Activated CD4-positive, alpha-beta T cell treated with anti-CD3 and anti-CD28 coated beads, Interleukin-2, amount 10 ng/mL, durations not matched to agents 7 days and 5 days (primary cell): ENCODE measurements at places on chromosomes 12 and 14. TPM values are rescaled to one million over a fixed set of nuclear protein-coding genes. Genes with fewer than 3 reads are reported as not detected.

GRCh38 chr12:50528800-50529199 is 24.0 kb downstream of the DIP2B start:
- H3K4me1 ChIP-seq: peaks cover 48% of the 10 kb centered on the region
- H3K4me3 ChIP-seq: peak overlapping the region; percentile 13
- peaks cover 32% of the 10 kb centered on the region for H3K36me3 ChIP-seq
- H3K27me3 ChIP-seq: no peaks in the 10 kb centered on the region

The RERG gene
- 0.21 TPM for total RNA-seq

The SLC39A2 gene
- 0.25 TPM for total RNA-seq

GRCh38 chr14:104924421-104925213 is at the start of gene PLD4:
Gene PLD4 (plus strand): TSS chr14:104924879. CDS start chr14:104927141, 2,262 bp downstream.
- H3K36me3 ChIP-seq: no peaks in the 10 kb centered on the region
- peaks cover 7% of the 10 kb centered on the region for H3K27me3 ChIP-seq
- H3K4me3 ChIP-seq: no peak within 1 kb of the TSS
- H3K4me1 ChIP-seq: no peaks in the 10 kb centered on the region

The NUMB gene
- total RNA-seq: 49.6 TPM

The HOXC10 gene
- total RNA-seq: not detected

DNA sequence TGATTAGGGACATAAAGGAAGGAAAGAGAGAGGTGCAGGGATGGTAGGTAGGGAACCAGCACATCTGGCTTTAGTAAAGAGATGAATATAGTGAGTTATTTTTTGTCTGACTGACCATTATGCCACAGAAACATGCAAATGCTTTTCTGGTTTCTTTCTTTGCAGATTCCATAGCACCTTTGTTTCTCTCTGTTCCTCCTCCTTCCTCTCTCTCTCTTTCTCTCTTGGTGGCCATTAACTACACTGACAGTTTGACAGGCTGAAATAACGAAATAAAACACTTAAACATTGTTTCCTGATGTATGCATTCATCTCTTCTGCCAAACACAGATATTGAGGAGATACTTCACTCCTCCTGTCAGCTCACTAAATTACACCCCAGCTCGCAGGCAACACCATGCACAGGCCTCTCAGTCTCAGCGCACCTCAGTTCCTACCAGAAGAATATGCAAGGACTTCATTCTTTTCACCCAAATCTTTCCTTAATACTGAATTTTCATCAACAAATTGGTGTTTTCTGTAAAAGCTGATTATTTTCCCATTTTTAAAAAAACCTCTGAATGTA is 406.9 kb upstream of the SOX5 start:
- H3K4me1 ChIP-seq: no peaks in the 10 kb centered on the region
- H3K4me3 ChIP-seq: no peak overlapping the region
- DNase-seq: no peak
- no peaks in the 10 kb centered on the region for H3K27me3 ChIP-seq
- no peaks in the 10 kb centered on the region for H3K36me3 ChIP-seq

The TMEM229B gene
- total RNA-seq: 25.1 TPM

GRCh38 chr14:74211945-74212580 is 27.2 kb upstream of the VSX2 start:
- DNase-seq: no peak
- no peaks in the 10 kb centered on the region for H3K36me3 ChIP-seq
- H3K4me3 ChIP-seq: no peak overlapping the region
- H3K27me3 ChIP-seq: peaks cover 9% of the 10 kb centered on the region
- no peaks in the 10 kb centered on the region for H3K4me1 ChIP-seq

GRCh38 chr12:17793854-17794253 is 296.1 kb downstream of the RERGL start:
- H3K27ac ChIP-seq: no peak overlapping the region
- H3K4me3 ChIP-seq: no peak overlapping the region
- no peak for DNase-seq
- H3K27me3 ChIP-seq: no peaks in the 10 kb centered on the region
- H3K4me1 ChIP-seq: no peaks in the 10 kb centered on the region

DNA sequence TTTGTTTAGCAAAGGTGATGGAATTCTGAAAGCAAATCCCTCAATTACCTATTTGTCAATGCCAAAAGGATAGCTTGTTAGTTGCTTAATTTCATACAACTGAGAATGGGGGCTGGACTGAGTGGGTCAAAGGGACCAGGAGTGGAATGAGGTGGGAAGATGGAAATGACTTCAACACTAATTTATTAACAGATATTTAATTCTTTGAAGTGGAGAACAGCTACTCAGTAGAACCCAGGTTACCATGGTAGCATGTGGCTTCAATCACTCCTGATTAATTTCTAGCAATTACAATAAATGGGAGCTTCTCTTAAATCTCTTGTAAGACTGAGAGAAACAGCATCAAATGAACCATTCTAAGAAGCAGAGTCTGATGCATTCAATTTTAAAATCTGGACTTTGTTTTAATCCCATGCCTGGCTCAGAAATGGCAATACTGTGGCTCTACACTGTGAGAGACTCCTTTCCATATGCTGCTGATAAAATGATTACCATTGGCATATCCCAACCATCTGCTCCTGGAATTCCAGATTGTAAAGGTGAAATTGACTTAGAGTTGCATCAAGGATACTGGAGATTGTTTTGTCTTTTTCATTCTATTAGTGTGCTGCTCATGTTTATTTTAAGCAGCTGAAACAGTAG is 607.8 kb downstream of the SNAPC1 start:
- DNase-seq: no peak
- no peaks in the 10 kb centered on the region for H3K27me3 ChIP-seq
- no peak overlapping the region for H3K4me3 ChIP-seq

- H3K4me1 ChIP-seq: peaks cover 9% of the 10 kb centered on the region
- no peak overlapping the region for H3K27ac ChIP-seq
- H3K27me3 ChIP-seq: peaks cover 24% of the 10 kb centered on the region
- DNase-seq: no peak
- H3K36me3 ChIP-seq: no peaks in the 10 kb centered on the region
- H3K4me3 ChIP-seq: no peak overlapping the region
Observed at GRCh38 chr12:52675301-52675701, 4.9 kb downstream of the KRT1 start.

GRCh38 chr12:121535150-121536053 is 45.4 kb downstream of the KDM2B start:
- no peak for DNase-seq
- H3K4me1 ChIP-seq: peaks cover 56% of the 10 kb centered on the region
- H3K27ac ChIP-seq: peak overlapping the region; percentile 55
- no peaks in the 10 kb centered on the region for H3K27me3 ChIP-seq
- H3K36me3 ChIP-seq: peaks cover 36% of the 10 kb centered on the region
- no peak overlapping the region for H3K4me3 ChIP-seq

The SLCO1C1 gene
- not detected for total RNA-seq

DNA sequence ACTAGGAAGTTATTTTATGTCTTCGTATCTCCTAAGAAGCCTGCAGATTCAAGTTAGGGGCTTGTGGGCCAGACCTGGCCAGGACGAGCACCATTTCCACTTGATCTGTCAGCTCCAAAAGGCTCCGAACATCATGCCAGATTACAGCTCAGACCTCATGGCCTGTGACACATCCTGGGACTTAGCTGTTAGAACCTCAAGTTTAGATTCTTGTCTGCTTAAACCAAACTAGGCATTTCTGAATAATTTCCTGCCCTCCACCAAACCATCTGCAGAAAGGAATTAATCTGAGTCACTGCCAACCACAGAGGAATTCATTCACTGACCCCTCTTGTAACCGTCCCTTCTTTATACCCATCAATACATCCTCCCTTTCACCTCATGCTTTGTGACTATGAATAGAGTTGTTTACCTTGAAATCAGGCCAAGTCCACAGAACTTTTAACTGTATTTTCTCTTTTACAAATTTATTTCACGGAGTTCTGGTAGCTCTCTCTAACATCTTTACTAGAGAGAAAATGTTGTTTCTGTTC is 120.3 kb downstream of the FBXL14 start:
- no peaks in the 10 kb centered on the region for H3K27me3 ChIP-seq
- no peak overlapping the region for H3K27ac ChIP-seq
- DNase-seq: no peak

DNA sequence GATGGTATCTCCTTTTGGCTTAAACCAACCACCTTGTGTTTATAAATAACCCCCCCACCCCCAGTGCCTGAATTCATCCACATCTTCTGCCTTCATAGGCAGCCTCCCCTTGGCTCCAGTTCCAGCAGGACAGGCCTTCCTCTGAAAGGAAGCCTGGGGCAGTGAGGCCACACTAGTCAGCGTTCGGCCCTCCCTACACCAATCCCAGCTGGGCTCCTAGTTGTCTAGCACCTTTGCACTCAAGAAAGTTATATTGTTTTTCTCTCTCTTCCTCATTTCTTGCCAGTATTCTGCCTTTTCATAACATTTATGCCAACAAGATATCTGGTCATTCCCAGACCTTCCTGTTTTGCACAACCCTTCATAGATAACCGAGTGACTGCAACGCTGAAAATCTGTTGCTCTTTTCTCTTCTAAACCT is 73.1 kb upstream of the ACTN1 start:
- H3K4me3 ChIP-seq: no peak overlapping the region
- DNase-seq: no peak
- peaks cover 5% of the 10 kb centered on the region for H3K4me1 ChIP-seq
- H3K27me3 ChIP-seq: no peaks in the 10 kb centered on the region

The DNAI7 gene
- total RNA-seq: not detected

DNA sequence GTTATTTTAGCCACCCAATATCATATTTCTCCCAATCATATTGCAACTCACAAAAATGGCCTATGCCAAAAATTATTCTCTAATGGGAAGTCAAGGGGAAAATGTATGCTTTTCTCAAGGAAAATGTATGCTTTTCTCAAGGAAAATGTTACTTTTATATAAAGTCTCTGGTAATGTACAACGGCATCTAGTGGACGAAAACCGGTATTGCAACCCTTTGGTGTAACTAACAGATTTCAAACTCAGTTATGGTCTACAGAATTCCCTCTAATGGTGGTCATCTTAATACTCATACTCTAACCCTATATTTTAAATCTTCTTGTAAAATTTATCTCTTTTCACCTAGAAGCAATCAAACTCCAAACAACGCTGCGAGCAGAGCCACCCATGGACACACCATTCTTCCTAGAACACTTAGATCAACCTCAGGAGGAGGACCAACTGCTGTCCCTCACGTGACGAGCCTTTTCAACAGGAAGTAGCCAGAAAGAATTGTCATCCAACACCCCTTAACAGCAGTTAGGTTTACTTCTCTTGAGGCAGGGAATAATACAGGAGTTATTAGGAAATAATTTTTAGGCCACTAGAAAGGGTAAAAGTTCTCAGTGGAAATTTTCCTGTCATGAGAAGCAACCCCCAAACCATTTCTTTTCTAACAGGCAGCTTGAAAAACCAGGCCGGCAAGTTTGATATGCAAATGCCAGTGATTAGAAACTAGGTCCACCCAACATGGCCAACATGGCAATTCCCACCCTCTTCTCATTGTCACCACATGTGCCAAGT is 20.1 kb downstream of the APOBEC1 start:
- H3K36me3 ChIP-seq: no peaks in the 10 kb centered on the region
- H3K27ac ChIP-seq: no peak overlapping the region
- peaks cover 8% of the 10 kb centered on the region for H3K27me3 ChIP-seq
- H3K4me1 ChIP-seq: peaks cover 7% of the 10 kb centered on the region
- peak; percentile 50 for DNase-seq

The TSPAN31 gene
- total RNA-seq: 18.6 TPM

GRCh38 chr12:116881325-116881876 is at the start of gene HRK:
Gene HRK (minus strand): TSS chr12:116881441. CDS start chr12:116881307, 134 bp downstream.
- peaks cover 2% of the 10 kb centered on the region for H3K36me3 ChIP-seq
- H3K4me3 ChIP-seq: peak within 1 kb of the TSS; percentile 78
- DNase-seq: no peak

GRCh38 chr12:56877195-56878009 is 56.8 kb downstream of the SDR9C7 start:
- H3K27ac ChIP-seq: no peak overlapping the region
- no peaks in the 10 kb centered on the region for H3K4me1 ChIP-seq
- DNase-seq: no peak
- H3K27me3 ChIP-seq: peaks cover 7% of the 10 kb centered on the region

The PZP gene
- not detected for total RNA-seq

- H3K36me3 ChIP-seq: no peaks in the 10 kb centered on the region
- DNase-seq: no peak
- H3K4me3 ChIP-seq: no peak overlapping the region
- no peaks in the 10 kb centered on the region for H3K4me1 ChIP-seq
Observed at GRCh38 chr12:102601621-102602020, 121.3 kb upstream of the IGF1 start.

The TEX52 gene
- total RNA-seq: 0.29 TPM

DNA sequence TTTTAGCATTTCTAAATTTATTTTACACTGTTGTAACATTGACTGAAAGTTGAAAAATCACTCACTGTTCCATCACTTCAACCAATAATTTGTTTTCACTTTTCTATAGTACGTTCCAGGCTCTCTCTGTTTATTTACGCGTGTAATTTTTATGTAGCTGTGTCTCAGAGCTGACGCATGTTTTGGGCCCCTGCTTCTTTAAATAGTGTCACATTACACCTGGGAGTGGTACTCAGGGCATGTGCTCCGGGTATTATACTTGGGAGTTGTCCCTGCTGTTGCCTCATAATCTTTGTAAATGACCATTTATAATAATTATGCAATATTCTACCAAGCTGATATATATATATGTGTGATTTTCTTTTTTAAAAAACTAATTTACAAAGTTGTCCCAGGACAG is 132.8 kb upstream of the CPM start:
- H3K4me1 ChIP-seq: peaks cover 4% of the 10 kb centered on the region
- H3K27me3 ChIP-seq: no peaks in the 10 kb centered on the region
- H3K27ac ChIP-seq: no peak overlapping the region
- no peak overlapping the region for H3K4me3 ChIP-seq
- no peak for DNase-seq

DNA sequence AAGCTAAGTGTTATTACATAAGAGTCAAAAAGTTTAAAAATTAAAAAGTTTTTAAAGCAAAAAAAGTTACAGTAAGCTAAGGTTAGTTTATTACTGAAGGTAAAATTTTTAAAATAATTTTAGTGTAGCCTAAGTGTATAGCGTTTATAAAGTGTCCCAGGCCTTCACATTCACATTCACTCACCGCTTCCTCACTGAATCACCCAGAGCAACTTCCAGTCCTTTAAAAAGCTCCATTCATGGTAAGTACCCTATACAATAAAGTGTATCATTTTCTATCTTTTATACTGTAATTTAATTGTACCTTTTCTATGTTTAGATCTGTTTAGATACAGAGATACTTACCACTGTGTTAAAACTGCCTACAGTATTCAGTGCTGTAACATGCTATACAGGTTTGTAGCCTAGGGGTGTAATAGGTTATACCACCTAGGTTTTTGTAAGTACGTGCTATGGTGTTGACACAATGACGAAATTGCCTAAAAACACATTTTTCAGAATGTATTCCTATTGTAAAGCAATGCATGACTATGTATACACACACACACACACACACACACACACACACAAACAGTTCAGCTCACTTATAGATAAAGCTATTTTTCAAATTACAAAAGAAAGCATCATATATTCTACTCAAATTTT is 3.7 kb downstream of the CLEC14A start:
- H3K27me3 ChIP-seq: peaks cover 39% of the 10 kb centered on the region
- H3K4me3 ChIP-seq: no peak overlapping the region
- H3K36me3 ChIP-seq: no peaks in the 10 kb centered on the region
- H3K4me1 ChIP-seq: peaks cover 9% of the 10 kb centered on the region
- H3K27ac ChIP-seq: no peak overlapping the region
- no peak for DNase-seq

The SERPINA12 gene
- not detected for total RNA-seq
